T-helper 2 cell (primary cell): ENCODE measurements at places on chromosomes 7 and 10.

DNA sequence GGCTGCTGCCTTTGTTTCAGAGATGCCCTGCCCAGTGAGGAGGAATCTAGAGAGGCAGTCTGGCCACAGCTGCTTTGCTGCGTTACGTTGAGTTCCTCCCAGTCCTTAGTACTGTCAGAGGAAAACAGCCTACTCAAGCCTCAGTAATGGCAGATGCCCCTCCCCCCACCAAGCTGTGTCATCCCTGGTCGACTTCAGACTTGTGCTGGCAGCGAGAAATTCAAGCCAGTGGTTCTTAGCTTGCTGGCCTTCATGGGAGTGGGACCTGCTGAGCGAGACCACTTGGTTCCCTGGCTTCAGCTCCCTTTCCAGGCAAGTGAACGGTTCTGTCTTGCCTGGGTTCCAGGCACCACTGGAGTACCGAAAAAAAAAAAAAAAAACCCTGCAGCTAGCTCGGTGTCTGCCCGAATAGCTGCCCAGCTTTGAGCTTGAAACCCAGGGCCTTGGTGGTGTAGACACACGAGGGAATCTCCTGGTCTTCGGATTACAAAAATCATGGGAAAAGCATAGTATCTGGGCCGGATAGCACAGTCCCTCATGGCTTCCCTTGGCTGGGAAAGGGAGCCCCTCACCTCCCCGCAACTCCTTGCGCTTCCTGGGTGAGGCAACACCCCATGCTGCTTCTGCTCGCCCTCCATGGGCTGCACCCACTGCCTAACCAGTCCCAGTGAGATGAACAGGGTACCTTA lies 9.1 kb downstream of the SDHAF3 start:
- no peak for DNase-seq

- no peak for DNase-seq
These were observed 348.8 kb downstream of the SDK1 start for GRCh38 chr7:3649678-3650440.

DNA sequence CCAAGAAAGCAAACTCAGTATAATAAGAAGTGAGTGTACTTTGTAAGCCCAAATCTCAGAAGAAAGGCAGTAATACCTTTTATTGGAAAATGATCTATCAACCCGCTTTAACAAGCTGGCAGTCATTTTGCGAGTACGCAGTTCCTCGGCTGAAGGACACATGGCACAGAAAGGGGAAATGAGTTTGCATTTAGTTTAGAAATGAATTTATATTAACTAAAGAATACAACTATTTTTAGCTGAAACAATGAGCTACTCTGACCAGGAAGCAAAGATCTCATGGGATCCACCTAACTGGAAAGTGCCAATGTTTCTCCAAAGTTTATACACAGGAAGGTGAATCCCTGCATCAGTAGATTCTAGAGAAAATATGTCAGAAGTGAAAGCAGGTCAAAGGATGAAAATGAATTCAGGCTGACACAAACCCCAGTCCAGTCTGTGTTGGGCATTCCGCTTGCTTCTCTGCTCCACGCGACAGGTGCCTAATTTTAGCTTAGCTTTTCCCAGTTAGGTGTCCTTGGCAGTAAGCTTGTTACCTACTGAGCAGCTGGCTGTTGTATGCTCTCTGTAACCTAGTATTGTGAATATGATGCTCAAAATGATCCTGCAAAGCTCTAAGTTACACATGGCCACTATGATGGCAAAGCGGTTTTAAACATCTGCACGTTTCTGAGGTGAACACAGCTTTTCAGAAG lies 112.8 kb downstream of the LARP4B start:
- DNase-seq: no peak

- no peak for DNase-seq
These were observed 24.1 kb upstream of the C10orf71 start for GRCh38 chr10:49274886-49275285.

GRCh38 chr7:140333223-140333622 lies 65.1 kb downstream of the SLC37A3 start:
- DNase-seq: no peak

DNA sequence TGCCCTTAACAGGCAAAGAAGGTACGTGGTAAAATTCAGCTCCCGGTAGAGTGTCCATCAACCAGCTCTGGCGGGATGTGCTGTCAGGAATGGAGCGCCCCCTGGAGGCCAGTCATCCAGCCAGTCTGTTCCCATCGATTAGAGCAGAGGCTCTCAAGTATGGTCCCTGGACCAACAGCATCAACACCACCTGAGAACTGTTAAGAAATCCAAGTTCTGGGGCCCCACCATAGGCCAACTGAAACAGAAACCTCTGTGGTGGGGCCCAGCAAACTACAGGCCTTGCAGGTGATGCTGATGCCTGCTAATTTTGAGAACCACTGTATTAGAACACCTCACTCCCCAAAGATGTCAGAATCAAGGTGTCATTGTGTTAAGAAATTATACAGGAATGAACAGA lies 109.2 kb downstream of the DPY19L1 start:
- peak; percentile 12 for DNase-seq

GRCh38 chr7:25240340-25240739 lies 12.1 kb upstream of the NPVF start:
- no peak for DNase-seq

DNA sequence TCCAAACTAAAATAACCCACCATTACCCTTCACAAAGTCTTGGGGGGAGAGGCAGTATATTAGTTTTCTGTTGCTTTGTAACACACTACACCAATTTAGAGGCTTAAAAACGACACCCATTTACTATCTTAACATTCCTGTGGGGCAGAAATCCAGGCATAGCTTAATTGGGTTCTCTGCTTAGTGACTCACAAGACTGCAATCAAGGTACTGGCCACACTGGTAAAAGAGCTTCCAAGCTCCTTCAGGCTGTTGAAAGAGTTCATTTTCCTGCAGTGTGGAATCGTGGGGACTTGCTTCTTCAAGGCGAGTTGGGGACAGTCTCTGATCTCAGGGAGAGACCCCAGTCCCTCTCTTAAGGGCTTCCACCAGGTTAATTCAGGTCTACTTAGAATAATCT lies 139.1 kb downstream of the XPNPEP1 start:
- no peak for DNase-seq

GRCh38 chr10:12914111-12914510 lies 87.4 kb downstream of the CCDC3 start:
- no peak for DNase-seq

- DNase-seq: no peak
These were observed 41.1 kb downstream of the FAM20C start for GRCh38 chr7:233249-234035.

- DNase-seq: no peak
These were observed 2.7 kb downstream of the CDCA7L start for GRCh38 chr7:21942955-21943354.

- no peak for DNase-seq
These were observed 27.2 kb upstream of the NUB1 start for GRCh38 chr7:151314401-151314800.

- no peak for DNase-seq
These were observed 39.4 kb downstream of the SYPL1 start for GRCh38 chr7:106072715-106073091.

- DNase-seq: no peak
These were observed 163.7 kb downstream of the SEMA3D start for GRCh38 chr7:85023066-85023712.

DNA sequence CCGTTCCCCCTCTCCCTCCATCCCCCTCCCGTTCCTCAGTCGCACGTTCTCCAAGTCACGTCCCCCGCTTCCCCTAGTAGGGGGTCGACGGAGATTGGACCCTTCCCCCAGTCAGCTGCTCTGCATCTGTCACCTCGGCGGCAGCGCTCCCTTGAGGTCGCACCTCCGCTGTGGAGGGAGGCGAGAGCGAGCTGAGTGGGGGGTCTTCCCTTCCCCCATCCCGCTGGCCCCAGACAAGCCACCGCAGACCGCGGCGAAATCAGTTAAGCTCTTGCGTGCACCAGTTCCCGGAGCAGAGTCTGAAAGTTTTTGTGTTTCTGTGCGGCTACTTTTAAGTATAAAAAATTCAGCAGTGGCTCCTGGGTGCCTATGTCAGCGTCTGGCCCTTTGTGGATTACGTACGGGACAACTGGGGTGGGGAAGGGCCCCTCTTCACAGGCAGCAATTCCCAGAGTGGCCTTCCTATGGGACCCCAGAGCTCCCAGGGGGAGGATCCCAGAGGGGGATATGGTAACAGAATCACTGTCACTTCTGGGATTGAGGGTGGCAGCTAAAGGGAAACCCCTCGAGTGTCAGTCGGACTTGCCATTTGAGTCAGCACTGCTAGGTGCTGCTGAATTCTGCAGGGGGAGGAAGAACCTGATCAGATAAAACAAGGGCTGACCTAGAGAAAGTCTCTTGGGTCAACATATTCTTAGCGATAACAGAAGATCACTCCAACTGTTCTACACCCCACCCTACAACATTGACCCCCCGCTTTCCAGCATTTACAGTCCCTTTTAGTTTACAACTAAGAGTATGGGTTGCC lies 12.5 kb upstream of the DDIT4 start:
- DNase-seq: no peak
